Skin of body (tissue), 3 donors: ENCODE measurements at places on chromosomes 12 and 14.

- no peak for DNase-seq
Measured at GRCh38 chr12:24230061-24230701, 280.7 kb upstream of the SOX5 start.

- DNase-seq = no peak
Measured at GRCh38 chr14:72629534-72629933, 264.4 kb downstream of the DPF3 start.

DNA sequence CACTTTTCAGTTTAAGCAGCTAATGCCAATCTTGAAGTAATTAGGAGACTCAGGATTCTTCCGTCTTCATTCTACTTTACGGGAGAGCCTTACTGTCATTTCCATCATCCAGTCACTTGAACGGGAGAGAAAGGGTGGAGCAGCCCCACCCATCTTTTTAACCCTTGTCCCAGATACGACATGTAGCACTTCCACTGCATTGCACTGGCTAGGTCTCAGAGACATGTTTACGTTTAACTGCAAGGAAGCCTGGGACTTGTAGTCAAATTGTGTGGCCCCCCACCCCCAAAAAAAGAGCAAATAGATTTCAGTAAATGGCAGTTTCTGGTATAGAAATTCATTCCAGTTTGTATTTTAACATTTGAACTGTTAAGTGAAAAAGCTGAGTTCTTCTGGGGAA, 46.1 kb upstream of the SYT1 start:
- DNase-seq = no peak

GRCh38 chr14:93160353-93160801, 24.3 kb downstream of the MOAP1 start:
- no peak for DNase-seq

DNA sequence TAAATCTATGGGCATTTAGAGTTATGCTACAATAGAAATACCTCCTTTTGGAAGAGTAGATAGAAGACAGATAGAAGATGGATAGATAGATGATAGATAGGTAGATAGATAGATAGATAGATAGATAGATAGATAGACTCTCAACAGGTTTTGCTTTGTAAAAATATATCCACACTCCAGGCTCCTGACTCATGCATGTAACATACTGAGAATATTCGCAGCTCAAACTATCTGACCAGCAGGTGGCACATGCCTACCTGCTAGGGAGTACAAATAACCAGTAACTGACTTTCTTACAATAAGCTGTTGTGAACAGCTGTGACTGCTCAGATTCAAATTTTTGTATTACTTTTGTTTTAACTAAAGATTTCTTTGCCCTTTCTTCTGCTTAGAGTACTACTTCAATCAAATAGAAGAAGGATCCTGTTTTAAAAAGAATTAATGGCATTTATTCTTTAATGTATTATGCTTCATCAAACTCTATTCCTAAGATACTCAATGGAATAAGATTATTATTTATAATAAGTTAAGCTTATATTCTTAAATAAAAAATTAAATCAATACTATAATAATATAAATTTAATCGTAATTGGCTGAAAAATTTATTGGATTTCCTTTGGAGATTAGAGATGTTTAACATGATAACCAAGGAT, 15.8 kb upstream of the CPNE8 start:
- DNase-seq = no peak

- no peak for DNase-seq
Measured at GRCh38 chr12:28699029-28699428, 450.0 kb upstream of the FAR2 start.

- DNase-seq = no peak
Measured at GRCh38 chr12:30643366-30643765, 52.3 kb downstream of the IPO8 start.

DNA sequence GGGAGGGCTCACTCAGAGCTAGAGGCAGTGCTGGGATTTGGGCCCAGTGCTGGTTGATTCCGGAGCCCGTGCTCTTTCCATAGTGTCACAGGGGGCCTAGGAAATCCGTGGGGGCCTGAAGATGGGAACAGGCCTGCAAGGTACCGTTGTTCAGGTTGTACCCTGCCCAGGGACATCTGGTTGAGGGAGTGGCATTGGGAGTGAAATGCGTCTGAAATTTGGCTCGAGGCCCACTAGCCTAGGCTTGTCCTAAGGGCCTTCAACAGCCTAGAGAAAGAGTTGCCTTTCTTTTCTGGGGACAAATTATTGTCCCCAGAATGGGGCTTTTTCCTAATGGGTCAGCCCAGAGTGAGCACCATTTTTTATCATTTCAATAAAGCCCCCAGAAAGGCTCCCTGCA, 26.4 kb upstream of the FAM222A start:
- DNase-seq = no peak

DNA sequence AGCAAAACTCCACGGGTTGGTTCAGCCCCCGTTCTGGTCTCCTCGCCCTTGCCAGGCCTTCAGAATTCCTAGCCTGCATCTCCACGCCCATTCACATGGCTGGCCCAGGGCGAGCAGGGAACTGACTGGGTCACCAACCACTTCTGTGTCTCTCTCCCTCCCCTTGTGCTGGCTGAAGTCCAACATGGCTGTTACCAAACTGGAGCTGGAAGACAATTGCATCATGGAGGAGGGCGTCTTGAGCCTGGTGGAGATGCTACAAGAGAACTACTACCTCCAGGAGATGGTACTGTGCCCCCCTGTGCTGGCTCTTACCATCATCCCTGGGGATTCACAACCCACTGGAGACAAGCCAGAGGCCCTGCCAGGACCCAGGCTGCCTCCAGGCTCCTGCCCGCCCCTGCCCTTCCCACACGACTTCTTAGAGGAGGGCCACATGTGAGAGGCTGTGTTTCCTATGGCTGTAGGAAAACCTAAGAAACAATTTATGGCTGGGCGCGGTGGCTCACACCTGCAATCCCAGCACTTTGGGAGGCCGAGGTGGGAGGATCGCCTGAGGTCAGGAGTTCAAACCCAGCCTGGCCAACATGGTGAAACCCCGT, 9.9 kb downstream of the LRRC74A start:
- DNase-seq = no peak

DNA sequence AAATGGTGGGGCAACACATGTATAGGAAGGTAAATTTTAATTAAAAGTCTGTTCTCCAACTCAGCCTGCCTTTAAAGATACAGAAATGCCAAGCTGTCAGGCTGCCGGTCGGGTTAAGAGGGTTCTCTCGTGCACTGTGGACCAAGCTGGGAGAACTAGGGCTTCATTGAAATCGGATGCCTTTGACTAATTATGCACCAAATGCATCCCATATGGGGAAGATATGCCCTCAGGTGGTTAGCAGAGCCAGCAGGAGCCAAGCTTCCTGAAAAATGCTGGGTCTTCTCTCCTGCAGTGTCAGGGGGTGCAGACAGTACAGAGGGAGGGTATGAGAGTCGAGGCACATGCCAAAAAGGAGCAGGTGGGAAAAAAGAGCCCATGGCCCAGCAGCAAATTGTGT, 236.1 kb downstream of the CACNA1C start:
- DNase-seq = no peak

GRCh38 chr14:95516554-95517181, at the start of gene SYNE3:
SYNE3 (minus strand) TSS chr14:95516650; CDS start chr14:95475821, 40,829 bp downstream.
- no peak for DNase-seq

- DNase-seq = no peak
Measured at GRCh38 chr12:79689061-79689476, 1.7 kb downstream of the PAWR start.

GRCh38 chr12:123058481-123058880, 78.0 kb downstream of the ARL6IP4 start:
- no peak for DNase-seq

GRCh38 chr12:132639956-132640520, 21.5 kb downstream of the P2RX2 start:
- no peak for DNase-seq

- DNase-seq = no peak
Measured at GRCh38 chr14:96748362-96748761, 48.8 kb upstream of the VRK1 start.

DNA sequence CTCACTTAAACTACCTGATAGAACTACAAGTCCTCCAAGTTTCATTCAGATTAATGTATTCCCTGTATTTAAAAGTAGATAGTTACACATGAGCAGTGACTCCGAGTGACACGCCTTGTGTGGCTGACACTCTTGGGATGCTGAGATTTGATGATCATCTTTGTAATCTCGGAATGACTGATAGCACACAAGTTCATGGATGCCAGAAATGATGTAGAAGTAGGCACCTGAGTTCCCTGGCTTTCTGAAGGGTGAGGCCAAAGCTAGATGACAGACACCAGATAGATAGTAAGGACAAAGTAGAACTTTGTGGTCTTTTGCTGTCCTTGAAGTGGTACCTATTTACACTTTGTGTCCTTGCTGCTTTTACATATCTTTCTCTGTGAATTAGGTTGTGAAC, 491.2 kb downstream of the PCNX1 start:
- no peak for DNase-seq
